Keratinocyte (primary cell): ENCODE measurements at places on chromosomes 6 and 20. TPM values are rescaled to one million over a fixed set of nuclear protein-coding genes. Genes with fewer than 3 reads are reported as not detected.

The GGTLC1 gene
- not detected in 3 replicates for polyA plus RNA-seq

The GLP1R gene
- polyA plus RNA-seq = not detected in 3 replicates

The KCNQ5 gene
- 2.6 to 3.5 TPM (median 3.4 TPM) in 3 replicates for polyA plus RNA-seq

The CALHM6 gene
- polyA plus RNA-seq = 0.47 to 0.59 TPM (median 0.51 TPM) in 3 replicates

The GABRR1 gene
- polyA plus RNA-seq = 0.04 TPM in 1 of 3 replicates, not detected in the others

The THBD gene
- polyA plus RNA-seq = 2.1 to 6.2 TPM (median 4.7 TPM) in 3 replicates

DNA sequence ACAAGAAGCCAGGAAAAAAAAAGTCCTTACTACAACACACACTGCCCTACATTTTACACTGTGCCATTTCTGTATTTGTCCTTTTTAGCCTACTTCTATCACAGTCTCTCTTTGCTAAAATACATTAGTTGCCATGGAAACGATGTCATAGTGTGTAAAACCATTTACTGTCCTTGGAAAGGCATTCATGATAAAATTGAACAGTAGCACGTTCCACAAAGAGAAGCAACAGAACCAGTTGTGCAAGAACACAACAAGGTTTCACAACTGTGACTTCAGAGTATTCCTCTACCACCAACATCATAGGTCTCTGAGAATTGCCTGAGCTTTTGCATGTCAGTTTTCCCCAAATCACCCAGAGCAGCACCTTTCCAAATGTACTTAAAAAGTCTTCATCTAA, 20.5 kb downstream of the FYN start:
- H3K36me3 ChIP-seq = peaks cover 1% of the 10 kb centered on the region
- H3K27me3 ChIP-seq = no peaks in the 10 kb centered on the region
- no peaks in the 10 kb centered on the region for H3K4me1 ChIP-seq
- no peak for DNase-seq
- no peak overlapping the region for H3K4me3 ChIP-seq

GRCh38 chr6:165718491-165718891, 55.5 kb upstream of the PDE10A start:
- no peaks in the 10 kb centered on the region for H3K27me3 ChIP-seq
- no peak overlapping the region for H3K4me3 ChIP-seq
- no peaks in the 10 kb centered on the region for H3K36me3 ChIP-seq
- no peak overlapping the region for H3K27ac ChIP-seq
- no peak for DNase-seq
- H3K4me1 ChIP-seq = no peaks in the 10 kb centered on the region

- H3K36me3 ChIP-seq = no peaks in the 10 kb centered on the region
- peaks cover 12% of the 10 kb centered on the region for H3K4me1 ChIP-seq
- peaks cover 6% of the 10 kb centered on the region for H3K27me3 ChIP-seq
- H3K4me3 ChIP-seq = no peak overlapping the region
- no peak overlapping the region for H3K27ac ChIP-seq
- no peak for DNase-seq
These were observed 85.2 kb downstream of the DLL1 start for GRCh38 chr6:170205534-170206316.

GRCh38 chr6:48610846-48611245, 499.8 kb upstream of the PTCHD4 start:
- H3K27me3 ChIP-seq = no peaks in the 10 kb centered on the region
- H3K36me3 ChIP-seq = no peaks in the 10 kb centered on the region
- no peak for DNase-seq
- H3K4me1 ChIP-seq = no peaks in the 10 kb centered on the region

- no peak overlapping the region for H3K4me3 ChIP-seq
- DNase-seq = no peak
These were observed 33.9 kb upstream of the STXBP5 start for GRCh38 chr6:147170269-147170668.

DNA sequence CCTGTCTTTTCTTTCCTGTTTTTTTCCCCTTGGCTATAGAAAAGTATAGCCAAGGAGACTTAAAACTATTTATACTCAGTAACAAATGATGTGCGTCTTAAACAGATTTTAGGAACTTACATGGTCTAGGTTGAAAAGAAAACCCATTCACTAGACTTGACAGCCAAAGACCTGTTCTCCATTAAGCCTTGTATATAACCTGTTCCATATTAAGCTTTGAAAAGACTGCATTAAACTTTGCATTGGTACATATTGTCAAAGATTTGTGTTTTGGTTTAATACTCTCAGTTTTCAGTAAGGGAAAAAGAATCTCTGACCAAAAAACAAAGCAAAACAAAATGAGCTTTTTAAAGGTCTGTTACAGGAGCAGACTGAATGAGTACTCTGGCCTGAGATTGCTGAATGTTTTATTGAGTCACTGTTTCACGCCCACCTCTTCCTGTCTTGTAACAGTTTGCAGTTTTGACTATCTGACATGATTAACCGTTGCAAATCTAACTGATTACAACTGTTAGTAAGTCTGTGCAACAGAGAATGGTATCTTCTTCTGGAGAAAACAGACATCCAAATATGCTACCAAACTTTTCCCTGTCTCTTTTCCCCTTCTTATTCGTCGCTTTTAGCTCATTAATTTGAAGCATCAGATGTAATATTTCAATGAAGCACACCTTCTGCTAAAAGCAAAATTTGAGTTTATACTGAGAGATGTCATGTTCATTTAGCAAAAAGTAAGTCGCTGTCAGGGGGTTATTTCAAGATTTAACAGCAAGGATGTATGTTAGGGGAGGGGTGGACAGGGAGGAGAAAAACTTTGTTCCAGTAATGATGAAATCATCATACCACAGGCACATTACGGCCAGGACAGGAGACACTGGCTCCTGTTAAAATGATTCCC, 59.1 kb upstream of the SUPT3H start:
- peaks cover 56% of the 10 kb centered on the region for H3K4me1 ChIP-seq
- no peaks in the 10 kb centered on the region for H3K27me3 ChIP-seq
- peak overlapping the region; percentile 20 for H3K4me3 ChIP-seq

- no peak overlapping the region for H3K27ac ChIP-seq
- no peak for DNase-seq
- H3K4me3 ChIP-seq = no peak overlapping the region
- H3K27me3 ChIP-seq = no peaks in the 10 kb centered on the region
These were observed 46.8 kb downstream of the PANK2 start for GRCh38 chr20:3935956-3936340.

DNA sequence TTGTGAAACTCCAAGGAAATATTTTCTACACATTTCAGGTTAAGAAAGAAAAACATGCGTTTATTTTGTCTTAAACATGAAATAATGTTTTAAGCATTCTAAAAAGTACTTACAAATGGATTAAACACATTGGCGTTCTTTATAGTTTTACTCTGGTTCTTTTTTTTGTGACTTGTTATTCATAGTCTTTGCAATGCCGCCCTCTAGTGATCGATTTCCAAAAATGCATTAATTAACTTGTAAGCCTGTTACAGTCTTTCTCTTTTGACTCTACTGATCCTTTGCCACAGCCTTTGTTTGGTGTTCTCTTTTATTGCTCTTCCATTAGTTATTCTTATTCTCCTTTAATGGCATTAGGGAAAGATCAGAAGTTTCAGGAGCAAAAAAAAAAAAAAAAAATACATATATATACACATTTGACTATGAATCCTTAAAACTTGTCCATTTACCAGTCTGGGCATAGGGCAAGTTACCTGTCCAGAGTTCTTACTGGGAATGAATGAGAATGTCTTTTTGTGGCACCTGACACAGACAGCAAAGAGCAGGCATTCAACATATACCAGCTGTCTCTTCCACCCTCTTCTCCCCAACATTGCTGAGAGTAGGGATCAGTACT, 59.9 kb downstream of the MACROD2 start:
- H3K4me1 ChIP-seq = no peaks in the 10 kb centered on the region
- H3K4me3 ChIP-seq = no peak overlapping the region
- H3K27me3 ChIP-seq = no peaks in the 10 kb centered on the region

DNA sequence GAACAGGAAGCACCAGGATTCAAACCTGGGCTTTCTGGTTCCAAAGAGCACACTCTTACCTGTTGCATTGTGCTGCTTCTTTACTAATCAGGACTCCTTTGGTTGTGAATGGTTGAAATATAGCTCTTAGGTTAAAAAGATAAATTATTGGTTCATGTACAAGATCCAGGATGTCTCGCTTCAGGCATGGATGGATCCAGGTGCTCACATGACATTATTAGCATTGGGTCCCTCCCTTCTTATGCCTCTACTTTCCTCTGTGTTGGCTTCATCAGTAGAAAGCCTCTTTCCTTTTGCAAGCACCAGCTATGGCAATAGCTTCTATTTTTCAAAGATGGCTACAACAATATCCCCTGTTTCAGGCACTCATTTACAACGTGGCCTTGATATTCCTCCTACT, 217.7 kb upstream of the SULF2 start:
- H3K4me3 ChIP-seq = no peak overlapping the region
- H3K4me1 ChIP-seq = no peaks in the 10 kb centered on the region
- DNase-seq = no peak
- H3K36me3 ChIP-seq = no peaks in the 10 kb centered on the region

DNA sequence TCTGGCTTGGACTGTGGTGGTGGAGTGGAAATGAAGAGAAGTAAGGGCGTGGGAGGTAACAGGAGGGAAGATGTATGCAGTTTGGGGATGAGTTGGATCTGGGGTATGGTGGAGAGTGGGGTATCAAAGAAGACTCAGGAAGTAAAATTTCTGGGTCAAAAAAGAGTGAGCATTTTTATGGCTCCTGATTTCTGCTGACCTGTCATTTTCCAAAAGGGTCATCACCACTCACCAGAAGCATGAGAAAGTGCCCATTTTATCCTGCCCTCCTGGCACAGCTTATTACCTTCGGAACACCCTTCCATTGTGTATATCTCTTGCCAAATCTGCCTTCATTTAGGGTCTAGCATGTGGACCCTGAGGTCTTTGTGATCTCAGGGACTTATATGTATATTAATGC, 17.3 kb downstream of the TOX2 start:
- H3K27me3 ChIP-seq = peaks cover 32% of the 10 kb centered on the region
- H3K27ac ChIP-seq = no peak overlapping the region
- H3K36me3 ChIP-seq = no peaks in the 10 kb centered on the region
- H3K4me1 ChIP-seq = peaks cover 15% of the 10 kb centered on the region
- H3K4me3 ChIP-seq = no peak overlapping the region
- DNase-seq = no peak

- H3K4me1 ChIP-seq = peaks cover 25% of the 10 kb centered on the region
- no peaks in the 10 kb centered on the region for H3K36me3 ChIP-seq
- H3K4me3 ChIP-seq = no peak overlapping the region
- no peak for DNase-seq
These were observed 80.0 kb downstream of the SESN1 start for GRCh38 chr6:109014606-109015005.

DNA sequence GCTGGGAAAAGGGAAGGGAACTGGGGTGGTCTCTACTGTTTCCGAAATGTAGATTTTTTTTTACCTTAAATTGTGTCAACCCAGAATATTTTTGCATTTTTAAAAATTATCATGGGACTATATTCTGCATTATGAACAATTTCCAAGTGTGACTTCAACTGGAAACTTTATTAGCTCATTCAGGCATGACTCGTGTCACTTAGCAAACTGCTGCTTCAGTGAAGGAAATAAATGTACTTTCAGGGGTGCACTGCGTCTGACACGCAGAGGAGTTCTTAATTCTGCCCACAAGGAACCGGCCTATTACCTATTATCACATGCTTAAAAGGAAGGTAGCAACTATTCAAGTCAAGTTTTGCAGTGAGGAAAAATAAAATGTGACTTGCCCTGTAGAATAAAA, 291.3 kb upstream of the PRDM1 start:
- no peak overlapping the region for H3K4me3 ChIP-seq
- no peak for DNase-seq
- no peaks in the 10 kb centered on the region for H3K27me3 ChIP-seq
- no peak overlapping the region for H3K27ac ChIP-seq

GRCh38 chr6:30127238-30128093, 8.5 kb upstream of the TRIM40 start:
- no peaks in the 10 kb centered on the region for H3K36me3 ChIP-seq
- peaks cover 47% of the 10 kb centered on the region for H3K27me3 ChIP-seq
- peaks cover 8% of the 10 kb centered on the region for H3K4me1 ChIP-seq
- peak overlapping the region; percentile 13 for H3K4me3 ChIP-seq
- H3K27ac ChIP-seq = no peak overlapping the region

DNA sequence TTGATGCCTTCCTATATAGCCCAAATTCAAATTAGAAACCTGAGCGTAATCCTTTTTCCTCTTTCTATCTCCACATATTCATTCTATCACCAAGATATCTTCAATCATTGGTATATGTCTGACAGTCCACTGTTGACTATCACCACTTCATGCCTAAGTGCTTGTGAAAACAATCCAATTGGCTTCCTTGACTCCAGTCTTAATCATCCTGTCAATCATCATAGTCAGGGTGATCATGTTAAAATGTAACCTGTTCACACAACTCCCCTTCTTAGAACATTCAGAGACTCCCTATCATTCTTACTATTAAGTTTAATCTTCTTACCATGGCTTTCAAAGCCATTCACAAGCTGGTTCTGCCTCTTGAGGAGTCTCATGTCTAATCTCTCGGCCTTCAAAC, 616.7 kb downstream of the PHF3 start:
- H3K4me1 ChIP-seq = no peaks in the 10 kb centered on the region
- no peak overlapping the region for H3K27ac ChIP-seq
- DNase-seq = no peak
- no peak overlapping the region for H3K4me3 ChIP-seq
- no peaks in the 10 kb centered on the region for H3K27me3 ChIP-seq
